ENCODE measurements at places on chromosomes 3 and 15.

- no peaks in the 10 kb centered on the region for H3K36me3 ChIP-seq
- no peak for DNase-seq
- no peaks in the 10 kb centered on the region for H3K27me3 ChIP-seq
- H3K4me3 ChIP-seq, result no peak overlapping the region
Measured at GRCh38 chr15:65822316-65822715, 30.2 kb upstream of the DENND4A start.

DNA sequence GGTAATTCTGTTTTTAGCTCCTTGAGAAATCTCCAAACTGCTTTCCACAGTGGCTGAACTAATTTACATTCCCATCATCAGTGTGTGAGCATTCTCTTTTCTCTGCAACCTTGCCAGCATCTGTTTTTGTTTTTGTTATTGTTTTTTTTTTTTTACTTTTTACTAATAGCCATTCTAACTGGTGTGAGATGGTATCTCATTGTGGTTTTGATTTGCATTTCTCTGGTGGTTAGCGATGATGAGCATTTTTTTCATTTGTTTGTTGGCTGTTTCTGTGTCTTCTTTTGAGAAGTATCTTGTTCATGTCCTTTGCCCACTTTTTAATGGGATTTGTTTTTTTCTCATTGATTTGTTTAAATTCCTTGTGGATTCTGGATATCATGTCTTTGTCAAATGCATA is 129.7 kb upstream of the ABHD17C start:
- H3K36me3 ChIP-seq, result no peaks in the 10 kb centered on the region
- H3K27ac ChIP-seq, result no peak overlapping the region
- H3K4me1 ChIP-seq, result 0 out of 2 replicates have a peak, but pooled peaks cover 4% of the 10 kb centered on the region
- H3K27me3 ChIP-seq, result no peaks in the 10 kb centered on the region
- no peak overlapping the region for H3K4me3 ChIP-seq
- no peak for DNase-seq

GRCh38 chr15:42207674-42208579 is at the start of gene VPS39:
Gene VPS39, minus strand, starts transcription at chr15:42208304. Its CDS starts 151 bp downstream, at chr15:42208153.
- no peak within 1 kb of the TSS for H3K27ac ChIP-seq
- H3K4me3 ChIP-seq, result peak within 1 kb of the TSS; percentile 89
- no peaks in the 10 kb centered on the region for H3K27me3 ChIP-seq
- H3K4me1 ChIP-seq, result peaks cover 9% of the 10 kb centered on the region
- peak; percentile 73 for DNase-seq
- 0 out of 2 replicates have a peak, but pooled peaks cover 4% of the 10 kb centered on the region for H3K36me3 ChIP-seq

DNA sequence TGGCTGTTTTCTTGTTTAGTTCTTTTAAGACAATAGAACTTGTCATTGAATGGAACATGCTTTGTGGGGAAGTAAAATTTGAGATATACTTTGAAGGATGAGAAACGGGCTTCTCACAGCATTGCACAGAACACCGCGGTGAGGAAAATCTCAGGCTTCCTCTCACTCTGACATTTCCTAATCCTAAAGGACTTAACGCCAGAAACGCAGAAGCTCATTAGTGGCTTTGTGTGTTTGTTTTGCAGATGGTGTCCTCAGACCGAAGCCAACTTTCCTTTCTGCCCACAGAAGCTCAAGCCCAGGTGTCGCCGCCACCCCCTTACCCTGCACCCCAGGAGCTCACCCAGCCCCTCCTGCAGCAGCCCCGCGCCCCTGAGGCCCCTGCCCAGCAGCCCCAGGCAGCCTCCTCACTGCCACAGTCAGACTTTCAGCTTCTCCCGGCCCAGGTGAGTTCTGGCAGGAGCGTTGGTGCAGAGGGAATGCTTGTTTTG is 78.9 kb upstream of the BLM start:
- no peak overlapping the region for H3K4me3 ChIP-seq
- DNase-seq, result no peak
- H3K36me3 ChIP-seq, result 0 out of 2 replicates have a peak, but pooled peaks cover 2% of the 10 kb centered on the region
- no peaks in the 10 kb centered on the region for H3K27me3 ChIP-seq
- no peaks in the 10 kb centered on the region for H3K4me1 ChIP-seq

- H3K4me3 ChIP-seq, result no peak within 1 kb of the TSS
- DNase-seq, result no peak
- no peaks in the 10 kb centered on the region for H3K4me1 ChIP-seq
- H3K36me3 ChIP-seq, result no peaks in the 10 kb centered on the region
- no peak within 1 kb of the TSS for H3K27ac ChIP-seq
- H3K27me3 ChIP-seq, result peaks cover 29% of the 10 kb centered on the region
Measured at GRCh38 chr3:69999140-70000027, at the start of gene SAMMSON. Gene SAMMSON, plus strand, starts transcription at chr3:69999733.

- no peaks in the 10 kb centered on the region for H3K36me3 ChIP-seq
- no peak overlapping the region for H3K4me3 ChIP-seq
- H3K4me1 ChIP-seq, result peaks cover 11% of the 10 kb centered on the region
- peak; percentile 54 for DNase-seq
- H3K27ac ChIP-seq, result no peak overlapping the region
- no peaks in the 10 kb centered on the region for H3K27me3 ChIP-seq
Measured at GRCh38 chr3:120418866-120419490, 31.8 kb downstream of the FSTL1 start.

DNA sequence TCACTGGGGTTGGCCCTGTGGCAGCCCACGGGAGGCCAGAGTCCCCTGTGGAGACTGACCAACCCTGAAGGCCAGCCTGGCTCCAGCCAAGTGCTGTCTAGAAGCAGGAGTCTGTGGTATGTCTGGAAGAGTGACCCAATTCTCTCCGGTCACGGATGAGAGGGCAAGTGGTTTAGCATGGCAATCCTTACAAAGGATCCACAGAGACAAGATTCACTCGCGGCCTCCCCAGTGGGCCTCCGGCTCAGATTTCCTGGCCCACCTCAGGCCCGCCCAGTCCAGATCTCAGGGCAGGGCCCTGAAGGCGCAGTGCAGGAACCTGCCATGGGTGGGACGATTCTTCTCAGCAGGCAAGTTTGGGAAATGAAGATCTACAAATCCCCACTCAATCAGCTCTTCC is 5.0 kb upstream of the BCL2L10 start:
- no peaks in the 10 kb centered on the region for H3K36me3 ChIP-seq
- no peaks in the 10 kb centered on the region for H3K4me1 ChIP-seq
- H3K27ac ChIP-seq, result no peak overlapping the region
- no peaks in the 10 kb centered on the region for H3K27me3 ChIP-seq

- no peak overlapping the region for H3K27ac ChIP-seq
- H3K36me3 ChIP-seq, result no peaks in the 10 kb centered on the region
- DNase-seq, result no peak
- H3K4me3 ChIP-seq, result no peak overlapping the region
- H3K27me3 ChIP-seq, result no peaks in the 10 kb centered on the region
Measured at GRCh38 chr15:78255421-78256043, 8.8 kb upstream of the DNAJA4 start.

DNA sequence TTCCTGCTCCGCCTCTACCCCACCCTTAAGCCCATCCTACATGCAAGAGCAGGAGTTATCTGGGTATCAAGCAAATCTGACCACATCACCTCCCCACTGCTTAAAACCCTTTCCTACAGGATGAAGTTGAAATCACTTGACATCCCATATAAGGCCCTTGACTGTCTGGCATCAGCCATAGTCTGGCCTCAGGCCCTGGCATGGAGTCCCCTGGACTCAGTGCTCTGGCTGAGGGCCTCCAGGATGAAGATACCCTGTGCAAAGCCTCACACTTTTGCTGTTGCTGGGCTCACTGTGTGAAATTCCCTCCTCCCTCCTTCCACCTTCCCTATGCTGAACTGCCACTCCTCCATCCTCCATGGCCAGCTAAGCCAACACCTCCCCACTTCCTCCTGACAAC is 65.2 kb upstream of the GLCE start:
- no peaks in the 10 kb centered on the region for H3K36me3 ChIP-seq
- H3K4me3 ChIP-seq, result no peak overlapping the region
- DNase-seq, result no peak
- peaks cover 43% of the 10 kb centered on the region for H3K4me1 ChIP-seq

GRCh38 chr3:54870423-54870822 is 57.4 kb downstream of the LRTM1 start:
- no peaks in the 10 kb centered on the region for H3K36me3 ChIP-seq
- peaks cover 17% of the 10 kb centered on the region for H3K4me1 ChIP-seq
- no peak overlapping the region for H3K4me3 ChIP-seq
- H3K27ac ChIP-seq, result no peak overlapping the region

- peaks cover 7% of the 10 kb centered on the region for H3K4me1 ChIP-seq
- no peaks in the 10 kb centered on the region for H3K27me3 ChIP-seq
- no peak overlapping the region for H3K27ac ChIP-seq
Measured at GRCh38 chr3:150253622-150254021, 154.5 kb upstream of the TSC22D2 start.
